ENCODE measurements at places on chromosomes 1 and 21. TPM values are rescaled to one million over a fixed set of nuclear protein-coding genes. Genes with fewer than 3 reads are reported as not detected.

DNA sequence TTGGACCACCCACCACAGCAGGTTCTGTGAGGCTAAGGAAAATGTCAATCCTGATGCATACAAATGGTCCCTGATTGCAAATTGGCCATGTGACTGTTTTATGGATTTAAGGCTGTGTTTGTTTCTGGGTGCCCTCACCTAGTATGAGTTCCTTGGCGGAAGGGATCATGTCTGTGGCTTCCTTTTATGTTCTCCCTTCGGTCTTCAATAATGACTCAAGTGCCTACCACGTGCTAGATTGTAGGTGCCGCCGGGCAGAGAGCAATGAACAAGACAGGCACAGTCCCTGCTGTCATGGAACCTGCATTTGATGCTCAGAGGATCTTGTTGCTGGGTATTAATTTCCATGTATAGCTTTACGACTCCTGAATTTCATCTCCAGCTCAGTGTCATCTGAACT is 9.8 kb upstream of the VWA5B1 start:
- DNase-seq = no peak

- DNase-seq = no peak
Measured at GRCh38 chr1:98988904-98989555, 15.6 kb downstream of the PLPPR5 start.

GRCh38 chr1:197920414-197921117 is 3.4 kb downstream of the LHX9 start:
- DNase-seq = no peak

DNA sequence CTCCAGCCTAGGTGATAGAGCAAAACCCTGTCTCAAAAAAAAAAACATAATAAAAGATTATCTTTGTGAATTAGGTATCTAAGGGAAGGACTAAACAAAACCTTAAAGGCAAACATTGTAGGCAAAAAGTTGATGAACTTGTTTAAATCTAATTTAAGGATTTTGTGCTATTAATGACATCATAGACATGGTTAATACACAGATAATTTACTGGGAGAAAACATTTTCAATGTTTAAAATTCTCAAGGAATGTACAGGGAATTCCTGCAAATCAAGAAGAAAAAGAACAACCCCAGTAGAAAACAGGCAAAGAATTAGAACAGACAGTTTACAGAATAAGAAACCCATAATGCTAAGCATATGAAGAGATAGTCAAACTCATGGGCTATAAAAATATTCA is 47.6 kb downstream of the ST3GAL3 start:
- DNase-seq = no peak

DNA sequence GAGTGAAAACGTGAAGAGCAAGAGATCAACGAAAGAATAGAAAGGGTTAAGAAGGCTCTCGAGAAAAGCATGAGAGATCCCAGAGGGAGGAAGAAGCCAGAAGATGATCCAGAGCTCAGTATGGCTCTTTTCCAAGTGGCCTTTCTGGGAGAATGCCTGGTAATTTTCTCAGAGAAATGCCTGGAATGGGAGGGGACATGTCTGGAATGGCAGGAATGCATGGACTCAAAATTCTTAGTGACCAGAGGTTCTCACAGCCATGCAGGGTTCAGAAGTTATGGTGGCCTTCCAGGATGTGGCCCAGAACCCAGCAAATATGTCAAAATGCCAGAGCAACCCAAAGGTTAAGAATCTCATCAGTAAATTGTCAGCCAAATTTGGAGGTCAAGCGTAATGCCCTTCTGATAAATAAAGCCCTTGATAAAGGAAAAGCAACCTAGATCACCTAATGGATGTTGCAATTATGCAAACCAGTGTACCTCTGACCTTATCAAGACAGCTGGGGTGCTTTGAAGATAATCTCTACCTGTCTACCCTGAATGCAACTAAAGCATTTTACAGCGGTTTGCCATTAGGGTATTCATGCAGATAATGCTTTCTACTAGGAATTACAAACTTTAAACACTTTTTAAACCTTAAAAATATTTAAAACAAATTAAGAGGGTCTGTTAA is 53.1 kb downstream of the NBPF6 start:
- DNase-seq = no peak

DNA sequence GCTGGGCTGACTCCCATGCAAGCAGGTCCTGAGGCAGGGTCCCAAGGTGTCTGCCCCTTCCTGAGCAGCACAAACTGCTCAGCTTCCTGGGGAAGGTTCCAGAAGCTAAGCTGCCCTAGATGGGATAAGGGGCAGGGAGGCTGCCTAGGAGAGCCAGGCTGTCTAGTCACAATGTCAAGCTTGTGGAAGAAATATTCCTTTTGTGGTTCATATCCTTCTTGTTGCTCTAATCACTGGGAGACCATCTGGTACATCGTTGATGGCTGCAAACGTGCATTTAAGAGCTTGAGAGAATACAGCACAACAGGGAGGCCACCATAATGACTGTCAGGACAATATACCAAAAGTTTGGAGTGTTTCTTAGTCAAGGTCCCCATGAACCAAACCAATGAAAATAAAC is 67.4 kb downstream of the SLC16A1 start:
- DNase-seq = no peak

C1QA gene
- not detected for total RNA-seq

GRCh38 chr21:43842742-43843141 is 22.3 kb upstream of the AGPAT3 start:
- DNase-seq = no peak

DNA sequence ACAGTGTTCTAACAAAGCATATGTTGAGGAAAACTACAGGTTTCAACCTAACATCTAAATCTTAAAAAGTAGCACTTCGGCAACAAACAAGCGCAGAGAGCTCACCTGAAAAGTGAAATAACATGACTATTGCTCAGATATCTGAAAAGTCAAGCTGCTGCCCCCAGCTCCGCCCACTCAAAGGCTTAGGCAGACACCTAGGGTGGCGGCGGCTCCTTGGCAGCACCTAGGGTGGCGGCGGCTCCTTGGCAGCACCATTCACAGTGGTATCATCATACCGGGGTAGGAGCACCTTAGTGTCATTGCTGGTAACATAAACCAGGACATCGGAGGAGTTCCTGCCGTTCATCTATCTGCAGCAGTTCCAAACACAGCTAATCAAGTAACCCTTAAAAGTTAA is 4.2 kb upstream of the S100A12 start:
- DNase-seq = no peak

DNA sequence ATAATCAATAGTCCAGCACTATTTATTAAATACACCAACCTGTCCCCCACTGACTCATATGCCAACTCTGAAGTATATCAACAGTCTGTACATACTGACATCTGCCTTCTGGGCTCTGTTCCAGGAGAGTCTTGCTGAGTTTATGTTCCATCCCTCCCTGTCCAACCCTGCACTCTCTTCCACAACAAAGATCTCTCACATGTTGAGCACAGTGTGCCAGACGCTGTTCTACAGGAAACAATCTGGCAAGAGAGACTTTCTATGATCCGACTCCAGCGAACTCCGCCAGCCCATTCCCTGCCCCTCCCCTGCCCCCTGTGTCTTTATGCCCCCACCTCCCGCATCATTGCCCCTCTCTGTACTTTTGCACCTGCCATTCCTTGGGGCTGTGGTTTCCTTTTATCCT is 3.4 kb downstream of the LACTBL1 start:
- no peak for DNase-seq

GRCh38 chr1:3464649-3465025 is 10.2 kb downstream of the ARHGEF16 start:
- DNase-seq = no peak

DNA sequence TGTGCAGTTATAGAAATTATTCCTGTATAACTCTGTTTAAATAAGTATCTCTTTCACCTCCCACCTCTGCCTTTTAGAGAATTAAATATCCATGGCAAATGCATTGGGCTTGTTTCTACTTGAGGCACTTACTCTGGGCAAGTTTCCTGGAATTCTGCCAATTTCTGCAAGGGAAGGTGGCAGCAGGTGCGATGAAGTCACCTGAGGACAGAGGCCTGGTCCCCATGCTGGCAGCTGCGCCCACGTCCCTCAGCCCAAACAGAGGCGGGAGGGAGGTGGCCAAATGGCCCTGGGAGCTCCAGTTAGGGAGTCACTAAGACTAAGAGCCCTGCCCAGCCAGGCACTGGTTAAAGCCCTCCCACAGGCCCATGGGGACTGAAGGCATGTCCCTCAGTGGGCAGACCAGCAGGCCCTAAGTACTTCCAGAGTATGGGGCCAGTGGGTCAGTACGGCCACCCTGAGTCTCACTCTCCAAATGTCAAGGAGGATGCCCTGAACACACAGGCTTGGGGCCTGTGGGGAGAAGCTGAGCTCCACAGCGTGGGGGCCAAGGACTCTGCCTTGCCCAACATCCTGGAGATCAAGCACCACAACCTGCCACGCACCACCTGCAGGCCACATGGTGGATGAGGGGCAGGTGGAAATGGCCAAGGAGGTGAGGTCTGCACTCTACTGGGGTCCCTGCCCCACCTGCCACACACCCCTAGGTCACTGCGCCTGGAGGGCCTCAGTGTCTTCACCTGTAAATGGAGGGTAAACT is 19.4 kb downstream of the ACOT7 start:
- no peak for DNase-seq

ASCL5 gene
- not detected for total RNA-seq

DNA sequence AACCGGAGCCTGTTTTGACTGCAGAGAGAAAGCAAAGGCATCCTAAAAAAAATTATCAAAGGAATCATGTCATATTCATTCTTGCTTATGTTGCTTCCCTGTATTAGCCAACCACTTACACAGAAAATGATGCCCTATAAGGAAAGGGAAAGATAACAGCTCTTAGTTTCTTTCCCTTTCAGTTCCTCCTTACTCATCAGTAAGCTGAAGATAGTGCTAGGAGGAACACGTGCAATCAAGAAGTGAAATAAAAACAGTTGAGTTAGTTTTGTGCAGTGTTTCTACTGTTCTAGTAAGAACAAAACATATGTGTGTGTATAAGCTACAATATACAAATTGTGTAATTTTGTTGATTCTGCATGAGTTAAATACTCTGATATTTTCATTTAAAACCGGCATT is 45.3 kb upstream of the MTF2 start:
- no peak for DNase-seq

- DNase-seq = no peak
Measured at GRCh38 chr1:165484532-165484931, 39.6 kb upstream of the RXRG start.
